ENCODE measurements at places on chromosomes 6 and 20.

- DNase-seq = no peak
Measured at GRCh38 chr20:34240693-34241615, at the start of gene ASIP. Gene ASIP, plus strand, starts transcription at chr20:34241423. Its CDS starts 18,952 bp downstream, at chr20:34260375.

- DNase-seq = no peak
Measured at GRCh38 chr6:3315841-3316240, 57.1 kb downstream of the PSMG4 start.

- DNase-seq = peak; percentile 56
Measured at GRCh38 chr20:33674294-33675135, at the start of gene NECAB3. Gene NECAB3, minus strand, starts transcription at chr20:33674428. Its CDS starts 76 bp downstream, at chr20:33674352.

DNA sequence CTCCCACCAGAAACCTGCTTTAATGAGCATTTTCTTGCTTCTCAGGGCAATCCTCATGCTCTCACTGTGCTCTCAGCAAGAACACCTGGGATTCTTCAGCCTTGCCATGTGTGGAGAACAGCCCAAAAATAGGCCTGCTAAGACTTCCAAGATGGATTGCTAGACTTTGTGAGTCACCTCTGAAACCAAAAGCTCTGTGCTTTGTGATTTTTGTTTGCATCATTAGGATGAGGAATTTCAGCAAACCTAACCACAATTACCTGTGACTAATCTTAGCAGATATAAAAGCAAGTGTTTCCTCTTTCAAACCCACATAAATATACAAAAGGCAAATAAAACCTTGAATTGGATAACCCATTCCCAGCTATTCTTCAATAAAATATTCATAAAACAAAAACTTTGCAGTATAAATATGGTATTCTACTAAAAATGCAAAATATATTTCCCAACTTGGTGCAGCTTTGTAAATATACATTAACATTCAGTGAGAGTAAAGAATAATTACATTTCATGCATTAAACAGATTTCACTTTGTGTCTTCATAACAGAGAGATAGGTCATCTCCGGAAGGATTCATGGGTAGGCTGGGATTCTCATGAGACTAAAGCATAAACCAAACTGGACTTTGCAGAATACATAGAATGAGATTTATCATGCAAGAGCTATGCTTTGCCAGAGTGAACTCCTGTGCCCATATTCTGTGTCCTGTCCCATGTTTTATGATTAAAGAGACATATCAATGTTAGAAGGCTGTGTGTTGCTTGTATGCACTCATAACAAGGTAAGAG lies 33.5 kb downstream of the TPBG start:
- no peak for DNase-seq

GRCh38 chr20:5153612-5154542 lies 27.1 kb downstream of the CDS2 start:
- DNase-seq = no peak

DNA sequence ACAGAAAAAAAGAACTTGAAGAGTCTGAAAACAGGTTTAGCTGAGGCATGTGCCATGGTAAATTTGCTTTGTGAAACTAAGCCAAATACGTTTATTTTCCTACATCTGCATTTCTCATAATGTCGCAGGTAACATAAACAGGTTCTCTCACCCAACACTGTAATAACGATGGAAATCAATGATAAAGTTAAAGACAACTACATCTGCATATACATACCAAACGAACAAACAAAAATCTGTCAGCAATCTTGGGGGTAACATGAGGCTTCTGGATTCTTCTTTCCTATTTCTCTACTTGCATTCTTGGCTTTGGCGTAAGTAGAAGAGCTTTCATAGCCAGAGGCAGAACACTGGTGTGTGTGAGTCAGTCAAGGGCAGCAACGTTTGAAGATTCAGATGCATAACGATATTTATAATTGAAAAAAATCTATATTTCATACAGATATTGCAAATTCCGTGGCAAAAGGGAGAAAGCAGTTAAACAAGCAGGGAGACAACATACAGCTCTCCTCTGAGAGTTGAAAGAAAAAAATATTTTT lies 195.1 kb downstream of the EDN1 start:
- DNase-seq = no peak

All from activated CD4-positive, alpha-beta T cell treated with anti-CD3 and anti-CD28 coated beads for 24 hours (primary cell).